ENCODE measurements at places on chromosomes 7 and 10.

- DNase-seq: no peak
Measured at GRCh38 chr10:97932932-97933530, 83.4 kb downstream of the GOLGA7B start.

GRCh38 chr7:87797395-87797794 lies 78.8 kb downstream of the SLC25A40 start:
- DNase-seq: no peak

DNA sequence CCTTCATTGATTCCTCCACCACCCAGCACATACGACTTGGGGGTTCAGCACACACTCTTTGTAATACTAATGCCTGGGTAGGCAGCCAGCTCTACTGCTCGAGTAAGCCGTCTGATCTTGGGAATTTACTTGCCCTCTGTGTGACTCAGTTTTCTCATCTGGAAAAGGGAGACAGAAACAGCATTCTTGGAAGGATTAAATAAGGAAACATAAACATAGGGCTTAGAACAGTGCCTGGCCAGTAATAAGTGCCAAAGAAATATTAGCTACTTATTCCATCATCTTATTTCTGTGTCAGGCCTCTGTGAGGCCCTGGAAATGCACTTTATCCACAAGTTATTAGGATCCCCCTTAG lies 130.1 kb downstream of the TNS3 start:
- no peak for DNase-seq

DNA sequence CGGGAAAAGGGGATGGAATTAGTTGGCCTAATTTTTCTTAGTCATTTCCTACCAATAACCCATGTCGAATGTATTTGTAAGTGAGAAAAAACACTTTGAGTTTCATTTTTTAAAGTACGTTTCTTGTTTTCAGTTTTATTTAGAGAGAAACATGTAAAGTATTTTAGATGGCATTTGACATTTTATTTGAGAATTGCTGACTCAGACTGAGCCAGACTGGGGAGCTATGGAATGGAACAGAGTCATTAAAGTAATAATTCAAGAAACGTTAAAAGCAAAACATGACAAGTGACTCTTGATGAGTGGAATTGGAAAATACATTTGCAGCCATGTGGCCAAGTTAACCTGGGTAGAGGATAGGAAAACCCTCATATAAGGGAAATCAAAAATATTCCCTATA lies 286.1 kb upstream of the NPSR1 start:
- no peak for DNase-seq

GRCh38 chr10:12445701-12446334 lies 96.5 kb downstream of the CAMK1D start:
- no peak for DNase-seq

DNA sequence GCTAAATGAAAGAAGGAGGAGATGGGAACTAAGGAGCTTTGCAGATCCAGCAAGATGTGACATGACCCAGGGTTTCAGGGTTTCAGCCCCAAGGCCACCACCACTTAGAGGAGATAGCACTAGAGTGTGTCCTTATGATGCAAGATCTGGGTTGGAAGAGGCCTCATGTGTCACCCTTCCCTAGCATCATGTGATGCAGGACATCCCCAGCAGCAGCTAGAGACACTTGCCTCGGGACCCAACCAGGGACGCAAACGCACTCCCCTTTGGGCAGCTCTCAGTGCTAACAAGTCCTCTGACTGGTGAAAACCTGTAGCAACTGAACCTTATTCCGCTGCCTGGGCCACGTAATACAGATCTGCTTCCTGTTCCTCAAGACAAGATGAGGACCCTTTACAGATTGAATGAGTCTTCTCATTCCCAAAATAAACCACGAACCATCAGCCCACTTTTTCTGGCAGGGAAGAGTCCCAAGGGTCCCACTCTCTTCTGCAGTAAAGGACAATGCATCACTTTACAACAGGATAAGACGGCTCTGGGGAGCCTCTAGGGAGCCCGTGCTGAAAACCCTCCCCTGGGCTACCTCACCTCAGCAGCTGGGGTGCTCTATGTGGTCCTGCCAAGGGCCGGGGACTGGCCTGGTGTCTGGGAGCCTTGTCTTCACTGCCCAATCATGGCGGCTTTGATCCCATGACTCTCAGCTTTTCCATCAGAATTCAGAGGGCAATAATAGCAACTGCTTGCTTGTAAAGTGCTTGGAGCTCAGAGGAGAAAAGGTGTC lies 44.8 kb upstream of the GDF10 start:
- no peak for DNase-seq

GRCh38 chr7:43467846-43468245 lies 115.1 kb upstream of the STK17A start:
- DNase-seq: no peak

- no peak for DNase-seq
Measured at GRCh38 chr10:93445097-93445960, 36.8 kb downstream of the MYOF start.

Data from activated naive CD8-positive, alpha-beta T cell treated with anti-CD3 and anti-CD28 coated beads, Interleukin-2, amount 50 U/mL, for 16 hours (primary cell).